ENCODE measurements at places on chromosomes 1 and 21.

DNA sequence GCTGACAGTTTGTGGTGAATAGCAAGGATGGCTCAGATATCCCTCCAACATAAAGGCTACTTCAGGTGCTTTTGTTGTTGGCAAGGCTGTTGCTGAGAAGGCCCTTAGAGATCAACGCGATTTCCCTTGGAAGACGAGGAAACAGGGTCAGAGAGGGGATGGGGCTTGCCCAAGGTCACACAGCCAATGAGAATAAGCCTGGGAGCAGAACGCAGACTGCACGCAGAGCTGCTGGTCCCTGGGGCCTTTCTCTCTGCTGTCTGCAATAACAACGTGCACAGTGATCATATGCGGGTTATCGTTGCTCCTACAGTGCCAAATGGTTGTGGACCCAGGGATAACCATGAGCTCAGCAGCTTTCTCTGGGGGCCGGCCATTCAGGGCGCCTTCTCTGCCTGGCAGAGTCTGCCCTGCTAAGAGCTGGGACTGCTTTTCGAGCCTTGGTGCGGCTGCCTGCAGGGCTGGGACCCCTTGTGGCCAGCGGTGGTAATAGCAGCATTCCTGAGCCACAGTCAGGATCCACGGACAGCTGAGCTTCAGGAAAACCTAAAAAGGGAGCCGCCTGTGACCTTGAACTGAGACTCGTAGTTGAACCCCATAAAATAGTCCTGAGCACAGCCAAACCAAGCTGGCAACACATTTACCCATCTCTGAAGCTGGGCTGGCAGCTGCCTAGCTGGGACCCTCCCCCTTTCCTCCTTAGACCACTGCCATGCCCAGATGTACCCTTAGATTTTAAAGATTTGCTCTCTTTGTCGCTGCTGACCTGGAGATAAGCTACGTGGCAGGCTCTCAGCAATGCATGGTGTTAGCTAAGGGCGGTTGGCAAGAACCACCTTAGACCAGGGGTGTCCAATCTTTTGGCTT lies 39.8 kb downstream of the HTR6 start:
- DNase-seq = peak; percentile 64

DNA sequence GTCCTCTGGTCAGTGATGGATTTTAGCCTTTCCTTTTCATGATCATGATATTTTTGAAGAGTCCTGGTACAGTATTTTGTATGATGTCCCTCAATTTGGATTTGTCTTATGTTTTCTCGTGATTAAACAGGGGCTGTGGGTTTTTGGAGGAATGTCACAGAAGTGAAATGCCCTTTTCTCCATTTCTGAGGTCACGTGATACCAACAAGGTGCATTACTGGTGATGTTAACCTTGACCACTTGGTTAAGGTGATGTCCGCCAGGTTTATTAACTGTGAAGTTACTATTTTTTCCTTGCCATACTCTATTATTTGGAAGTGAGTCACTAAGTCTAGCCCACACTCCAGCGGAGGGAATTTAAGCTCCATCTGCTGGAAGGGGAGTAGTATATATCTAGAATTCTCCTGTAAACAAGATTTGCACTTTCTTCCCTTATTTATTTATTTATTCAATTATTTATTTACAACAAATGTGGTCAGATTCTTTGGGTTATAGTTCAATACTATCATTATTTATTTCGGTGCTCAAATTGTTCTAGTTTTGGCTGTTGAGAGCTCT lies 123.4 kb downstream of the HIVEP3 start:
- no peak for DNase-seq

- DNase-seq = no peak
These were observed 93.0 kb downstream of the USH2A start for GRCh38 chr1:216330262-216330661.

GRCh38 chr1:1041092-1041523 lies 21.2 kb downstream of the AGRN start:
- no peak for DNase-seq

- no peak for DNase-seq
These were observed 38.0 kb upstream of the SERBP1 start for GRCh38 chr1:67468066-67468718.

DNA sequence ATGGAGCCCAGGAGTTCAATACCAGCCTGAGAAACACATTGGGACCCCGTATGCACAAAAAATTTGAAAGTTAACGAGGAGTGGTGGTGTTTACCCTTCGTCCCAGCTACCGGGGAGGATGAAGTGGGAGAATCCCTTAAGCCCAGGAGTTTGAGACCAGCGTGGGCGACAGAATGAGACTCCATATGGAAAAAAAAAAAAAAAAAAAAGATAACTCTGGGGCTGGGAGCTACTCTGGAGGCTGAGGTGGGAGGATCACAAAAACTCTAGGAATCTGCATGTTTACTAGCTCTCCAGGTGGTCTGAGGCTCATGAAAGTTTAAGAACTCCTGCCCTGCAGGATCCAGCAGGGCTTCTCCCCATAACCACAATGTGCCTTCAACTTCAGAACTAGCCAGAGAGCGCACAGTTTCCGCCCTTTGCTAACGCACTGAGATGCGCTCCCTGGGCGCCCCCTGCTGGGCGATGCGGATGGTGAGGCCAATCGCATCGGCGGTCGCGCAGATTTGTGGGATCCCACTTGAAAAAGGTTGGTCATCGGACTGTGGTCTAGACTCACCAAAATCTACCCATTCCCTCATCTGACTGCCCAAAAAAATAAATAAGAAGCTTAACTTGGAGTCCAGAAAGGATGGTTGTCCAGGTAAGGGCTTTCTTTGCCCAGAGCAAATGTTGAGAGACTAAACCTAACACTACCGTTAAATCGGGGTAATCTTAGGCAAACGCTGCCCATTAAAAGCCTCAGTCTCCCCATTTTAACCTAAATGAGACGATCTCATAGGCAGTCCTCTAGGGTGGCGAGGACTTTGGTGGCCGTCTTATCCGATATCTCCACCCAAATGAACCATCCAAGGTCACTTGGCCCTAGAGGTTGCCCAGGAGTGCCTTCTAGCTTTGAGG lies 8.8 kb downstream of the ZNF683 start:
- peak; percentile 67 for DNase-seq

Measured in NCI-H1436 (cell line).